ENCODE measurements at places on chromosomes 12 and 14.
A peak's percentile ranks its signal among the peaks of the same experiment; 100 is the strongest.

- peak; percentile 65 for DNase-seq
Measured at GRCh38 chr12:45268672-45269411, 52.9 kb downstream of the ANO6 start.

DNA sequence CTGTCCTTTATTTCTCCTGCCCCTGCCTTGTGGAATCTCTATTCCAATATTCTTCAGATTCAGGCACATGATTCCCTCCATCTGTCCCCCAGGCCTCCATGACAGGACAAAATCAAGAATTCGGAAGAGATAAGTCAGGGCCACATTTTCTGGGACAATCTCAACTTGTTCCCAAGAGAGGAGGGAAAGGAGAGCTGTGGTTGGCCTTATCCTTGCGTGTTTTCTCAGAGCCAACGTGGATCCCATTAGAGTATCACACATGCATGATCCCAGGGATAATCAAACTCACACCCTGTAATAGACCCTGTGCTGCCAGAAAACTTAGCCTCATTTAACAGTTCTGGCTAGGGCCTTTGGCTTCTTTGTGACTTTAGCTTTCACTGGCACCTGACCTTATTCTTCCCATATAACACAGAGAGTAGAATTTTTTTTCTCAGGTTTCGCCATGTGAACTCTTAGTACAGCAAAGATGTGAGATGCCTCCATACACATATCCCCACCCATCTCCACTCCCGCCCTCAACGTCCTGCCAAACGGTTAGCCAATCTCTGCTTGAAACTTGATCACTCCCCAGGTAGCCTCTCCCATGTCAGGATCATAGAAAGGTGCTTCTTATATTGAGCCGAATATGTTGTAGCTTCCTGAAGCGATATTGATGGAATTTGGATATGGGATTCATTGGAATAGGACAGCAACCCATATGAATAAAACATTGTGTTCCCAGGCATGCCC is 6.7 kb upstream of the KRT1 start:
- DNase-seq, result no peak

DNA sequence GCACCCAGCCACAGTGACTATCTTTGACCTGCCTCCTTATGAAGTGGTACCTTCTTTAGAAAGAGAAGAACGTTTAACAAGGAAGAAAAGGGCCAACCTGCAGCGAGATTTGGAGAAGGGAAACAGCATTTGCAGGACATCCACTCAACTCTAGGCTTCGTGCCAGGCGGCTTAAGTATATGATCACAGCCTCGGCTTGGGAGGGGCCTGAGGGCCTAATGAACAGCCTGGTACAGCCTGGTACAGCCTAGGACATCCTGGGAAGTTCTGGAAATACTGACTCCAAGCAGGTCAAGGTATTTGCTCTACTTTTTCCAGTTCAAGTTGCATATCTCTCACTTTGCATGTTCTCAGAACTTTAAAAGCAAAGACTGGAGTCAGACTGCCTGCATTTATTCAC is 16.1 kb downstream of the HCAR2 start:
- DNase-seq, result no peak

DNA sequence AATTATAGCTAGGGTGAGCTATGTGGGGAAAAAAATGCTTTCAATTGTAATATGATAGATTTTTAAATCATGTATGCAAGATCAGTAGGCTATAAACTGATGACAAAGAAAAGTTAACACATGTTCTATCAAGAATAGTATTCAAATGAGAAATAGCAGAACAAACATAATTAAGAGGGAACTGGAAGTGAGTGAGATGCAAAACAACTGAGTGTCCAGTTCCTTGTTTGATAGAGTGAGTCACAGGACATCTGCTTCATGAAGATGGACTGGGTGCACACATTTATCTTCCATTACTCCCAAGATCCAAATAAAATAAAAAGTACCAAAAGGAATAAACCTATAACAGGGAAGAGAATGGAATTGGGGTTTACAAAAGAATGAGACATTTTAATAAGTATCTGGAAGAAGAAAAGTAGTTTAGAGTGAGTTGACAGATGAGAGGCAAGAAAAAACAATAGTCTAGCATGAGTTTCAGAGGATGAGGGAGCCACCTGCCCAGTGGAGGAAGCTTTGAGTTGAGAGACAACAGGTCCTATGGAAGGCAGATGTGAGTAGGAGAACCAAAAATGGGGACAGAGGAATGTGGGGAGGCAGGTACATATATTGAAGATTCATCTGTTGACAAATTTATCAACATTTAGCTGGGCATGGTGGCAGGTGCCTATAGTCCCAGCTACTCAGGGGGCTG is 178.1 kb upstream of the ARHGAP5 start:
- no peak for DNase-seq

- no peak for DNase-seq
Measured at GRCh38 chr14:86912709-86913108, 1080.3 kb downstream of the GALC start.

- no peak for DNase-seq
Measured at GRCh38 chr14:91227183-91227628, 17.3 kb downstream of the GPR68 start.

Measured in foreskin melanocyte (primary cell).